Fibroblast of skin of back (primary cell): ENCODE measurements at places on chromosomes 6 and 20.

GRCh38 chr20:31869942-31870725 is at the start of the genes DUSP15 and TTLL9:
DUSP15 (minus strand) TSS chr20:31870527; CDS start chr20:31870337, 190 bp downstream.
TTLL9 (plus strand) TSS chr20:31870634; CDS start chr20:31871127, 493 bp downstream.
- DNase-seq = peak; percentile 19

DNA sequence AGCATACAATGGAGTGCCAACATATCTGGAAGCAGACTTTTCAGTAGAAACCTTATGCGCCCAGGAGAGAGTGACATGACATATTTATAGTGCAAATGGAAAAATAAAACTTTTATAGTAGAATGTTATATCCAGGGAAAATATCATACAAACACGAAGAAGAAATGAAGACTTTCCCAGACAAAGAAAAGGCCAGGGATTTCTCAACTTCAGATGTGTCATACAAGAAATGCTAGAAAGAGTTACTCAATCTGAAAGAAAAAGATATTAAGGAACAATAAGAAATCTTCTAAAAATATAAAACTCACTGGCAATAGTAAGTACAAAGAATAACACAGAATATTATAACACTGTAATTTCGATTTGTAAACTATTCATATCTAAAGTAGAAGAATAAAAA is 1269.3 kb downstream of the GRIK2 start:
- DNase-seq = no peak

- no peak for DNase-seq
Measured at GRCh38 chr20:4670469-4670868, 51.2 kb upstream of the PRND start.

- DNase-seq = peak; percentile 41
Measured at GRCh38 chr6:159168536-159169192, 536 bp upstream of the FNDC1 start.

GRCh38 chr20:17969884-17970409 is 1.1 kb downstream of the MGME1 start:
- DNase-seq = peak; percentile 71

- no peak for DNase-seq
Measured at GRCh38 chr6:76584121-76584520, 511.7 kb upstream of the IMPG1 start.

GRCh38 chr6:62891065-62891647 is 320.1 kb upstream of the FKBP1C start:
- peak; percentile 6 for DNase-seq
